Right renal cortex interstitium (tissue), 3 donors: ENCODE measurements at places on chromosomes 11 and 22. TPM values are rescaled to one million over a fixed set of nuclear protein-coding genes. Genes with fewer than 3 reads are reported as not detected.

DNA sequence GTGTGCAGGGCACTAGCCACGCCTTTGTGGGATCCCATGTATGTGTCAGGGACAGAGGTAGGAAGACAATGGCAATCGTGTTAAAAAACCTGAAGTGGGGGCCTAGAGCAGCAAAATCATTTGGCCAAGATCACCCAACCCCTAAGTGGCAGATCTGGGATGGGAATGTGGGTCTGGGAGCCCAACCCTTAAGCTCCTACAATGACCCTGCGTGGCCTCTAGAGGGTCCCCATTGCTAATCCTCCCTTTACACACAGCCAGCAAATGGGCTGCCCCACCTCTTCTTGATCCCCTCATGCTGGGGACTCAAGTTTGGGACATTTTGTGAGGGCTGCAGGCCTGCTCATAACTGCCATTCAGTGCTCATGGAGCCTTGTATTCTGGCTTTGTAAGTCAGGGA is 73.2 kb upstream of the SUSD2 start:
- no peak for DNase-seq

GRCh38 chr11:32968541-32968940 is 47.1 kb upstream of the DEPDC7 start:
- no peak for DNase-seq

DNA sequence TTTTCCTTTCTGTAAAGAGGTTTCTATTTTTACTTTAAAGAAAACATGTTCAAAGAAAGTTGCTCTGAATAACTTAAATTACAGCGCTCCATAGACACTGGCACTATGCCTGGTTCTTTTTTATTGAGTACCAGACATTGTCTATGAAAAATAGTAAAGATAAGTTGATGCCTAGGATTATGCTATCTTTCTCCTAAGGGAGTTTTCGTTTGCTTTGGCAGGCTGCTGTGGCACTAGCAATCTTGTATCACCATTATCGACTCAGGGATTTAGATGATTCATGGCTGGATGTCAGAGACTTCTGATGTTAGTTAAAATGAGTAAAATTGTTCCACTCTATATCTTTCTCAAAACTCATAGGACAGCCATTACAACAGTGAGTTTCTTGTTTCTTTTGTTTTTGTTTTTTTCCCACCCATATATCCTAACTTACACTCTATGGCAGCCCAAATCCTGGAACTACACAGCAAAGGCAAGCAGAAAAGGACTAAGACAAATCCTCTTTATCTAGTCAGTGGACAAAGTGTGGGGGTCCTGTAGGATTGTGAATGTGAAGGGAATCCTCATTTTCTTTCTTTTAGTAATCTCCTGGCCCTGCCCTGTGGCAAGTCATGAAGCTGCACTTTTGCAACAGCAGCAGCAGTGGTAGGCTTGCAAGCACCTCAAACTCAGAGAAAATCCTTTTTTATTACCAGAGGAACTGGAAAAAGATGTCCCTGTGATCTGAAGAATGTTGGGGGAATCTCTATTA is 20.7 kb downstream of the SLN start:
- DNase-seq = no peak

SERHL2 gene
- polyA plus RNA-seq = 7.8 TPM

IRAG1 gene
- polyA plus RNA-seq = 8.8 TPM

- no peak for DNase-seq
Measured at GRCh38 chr11:67545280-67545679, 22.0 kb upstream of the CABP2 start.

DNA sequence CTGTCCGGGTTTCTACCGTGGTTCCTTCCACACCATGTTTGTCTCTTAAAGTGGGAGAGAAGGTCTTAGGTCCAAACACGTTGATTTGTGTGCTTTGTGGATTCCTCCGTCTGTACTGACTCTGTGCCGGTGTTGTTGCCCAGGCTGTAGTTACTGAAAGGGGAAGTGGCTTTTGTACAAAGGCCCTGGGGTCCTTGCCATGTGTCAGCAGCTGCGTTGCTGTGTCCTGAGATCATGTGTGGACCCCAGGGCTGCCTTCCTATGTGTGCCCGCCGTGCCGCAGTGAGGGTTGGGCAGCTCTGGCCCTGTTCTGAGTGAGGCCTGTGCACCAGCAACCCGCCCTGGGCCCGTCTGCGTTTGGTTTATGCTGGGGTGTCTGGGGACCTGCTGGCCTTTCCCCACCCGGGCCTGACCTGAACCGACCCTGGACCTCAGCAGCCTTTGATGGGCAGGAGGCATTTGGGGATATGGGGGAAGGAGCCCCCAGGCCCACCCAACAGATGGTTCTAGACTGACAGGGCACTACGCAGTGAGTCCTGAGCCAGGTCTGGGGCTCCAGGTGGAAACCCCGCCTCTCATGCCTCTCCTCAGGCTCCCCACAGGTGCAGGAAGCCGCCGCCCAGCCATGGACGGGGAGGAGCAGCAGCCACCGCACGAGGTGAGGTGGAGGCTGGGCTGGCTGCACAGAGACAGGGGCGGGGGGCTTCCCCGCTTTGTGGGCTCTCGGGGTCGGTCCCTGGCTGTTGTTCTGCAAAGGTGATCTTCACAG is 6.9 kb downstream of the TRABD start:
- no peak for DNase-seq

DNA sequence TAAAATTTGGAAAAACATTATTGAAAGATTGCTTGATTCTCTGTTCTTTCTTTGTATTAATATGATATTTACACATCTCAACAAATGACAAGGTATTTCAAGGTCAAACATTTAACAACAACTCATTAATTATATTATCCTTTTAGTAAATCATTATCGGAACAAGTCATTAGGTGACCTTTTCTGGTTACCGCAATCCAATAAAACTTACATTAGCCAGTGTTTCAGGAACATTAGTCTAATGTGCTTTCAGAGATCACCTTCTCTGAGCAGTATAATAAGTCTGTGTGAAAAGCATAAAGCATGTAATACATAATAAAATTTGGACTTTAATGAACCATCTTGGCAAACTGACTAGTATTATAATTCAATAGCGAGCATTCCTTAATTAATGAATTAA is 1466.4 kb downstream of the FAM181B start:
- DNase-seq = no peak

DNA sequence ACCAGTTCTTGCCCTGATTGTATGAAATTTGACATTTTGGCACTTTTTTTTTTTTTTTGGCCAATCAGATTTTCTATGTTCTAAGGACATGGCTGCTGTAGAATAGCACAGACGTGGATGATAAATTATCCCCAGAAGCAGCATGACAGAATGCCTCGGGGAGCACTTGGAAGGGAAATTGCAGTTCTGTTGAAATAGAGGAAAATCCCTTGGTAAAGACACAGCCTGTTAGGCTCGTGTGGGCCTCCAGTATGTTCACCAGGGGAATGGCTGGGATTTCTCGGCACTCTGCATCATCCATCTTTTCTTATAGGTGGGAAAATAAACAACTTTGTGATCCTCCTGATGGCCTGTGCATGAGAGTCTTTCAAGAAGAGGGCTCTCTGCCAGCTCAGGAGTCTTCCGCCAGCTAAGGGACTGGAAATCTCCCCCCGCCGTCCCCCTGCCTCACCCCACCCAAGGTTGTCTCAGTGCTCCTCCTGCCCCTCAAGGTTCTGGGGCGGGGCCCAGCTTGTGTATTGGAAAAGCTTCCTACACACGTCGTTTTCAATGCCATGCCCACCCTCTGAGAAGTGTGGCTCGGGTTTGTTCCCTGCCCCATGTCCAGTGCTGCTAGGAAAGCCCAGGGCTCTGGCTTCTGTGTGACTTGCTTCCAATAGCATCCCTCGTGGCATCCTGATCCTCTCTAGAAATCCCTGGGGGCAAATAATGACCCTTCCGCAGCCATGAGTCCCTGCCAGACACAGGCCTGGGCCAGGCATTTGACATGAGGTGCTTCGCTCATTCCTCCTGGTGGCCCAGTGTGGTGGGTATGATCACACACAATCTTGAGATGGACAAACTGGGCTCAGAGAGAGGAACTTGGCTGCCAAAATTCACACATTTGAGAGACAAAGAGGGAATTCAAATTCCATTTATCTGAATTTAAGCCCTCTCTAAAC is 70.6 kb upstream of the ATXN10 start:
- DNase-seq = no peak

APOL5 gene
- polyA plus RNA-seq = not detected

SYVN1 gene
- 44.8 TPM for polyA plus RNA-seq

- peak; percentile 49 for DNase-seq
Measured at GRCh38 chr22:33000342-33001280, 57.6 kb downstream of the SYN3 start.

DNA sequence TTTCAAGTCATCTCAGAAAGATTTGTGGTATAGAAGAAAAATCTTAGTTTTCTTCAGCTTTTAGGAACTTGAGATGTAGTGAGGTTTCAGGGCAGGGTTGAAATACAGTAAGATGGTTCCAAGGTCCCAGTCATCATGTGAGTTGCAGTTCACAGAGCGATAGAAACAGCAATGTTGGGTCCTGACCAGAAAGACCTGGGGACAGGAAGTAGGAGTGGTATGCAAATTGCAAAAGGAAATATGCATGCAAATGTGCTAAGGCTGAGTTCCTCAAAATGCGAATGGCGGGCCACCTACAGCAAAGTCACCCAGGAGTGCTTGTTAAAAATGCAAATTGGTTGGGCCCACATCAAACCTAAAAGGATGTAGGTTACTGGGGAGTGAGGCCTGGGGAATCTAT is 1032.7 kb upstream of the TENM4 start:
- no peak for DNase-seq

GRCh38 chr11:112401036-112401769 is 140.5 kb upstream of the PLET1 start:
- no peak for DNase-seq

GPHA2 gene
- polyA plus RNA-seq = 1.5 TPM

GRCh38 chr11:12694183-12694531 is 19.9 kb downstream of the TEAD1 start:
- no peak for DNase-seq

- DNase-seq = no peak
Measured at GRCh38 chr11:45777127-45777969, 27.6 kb upstream of the SLC35C1 start.

DNA sequence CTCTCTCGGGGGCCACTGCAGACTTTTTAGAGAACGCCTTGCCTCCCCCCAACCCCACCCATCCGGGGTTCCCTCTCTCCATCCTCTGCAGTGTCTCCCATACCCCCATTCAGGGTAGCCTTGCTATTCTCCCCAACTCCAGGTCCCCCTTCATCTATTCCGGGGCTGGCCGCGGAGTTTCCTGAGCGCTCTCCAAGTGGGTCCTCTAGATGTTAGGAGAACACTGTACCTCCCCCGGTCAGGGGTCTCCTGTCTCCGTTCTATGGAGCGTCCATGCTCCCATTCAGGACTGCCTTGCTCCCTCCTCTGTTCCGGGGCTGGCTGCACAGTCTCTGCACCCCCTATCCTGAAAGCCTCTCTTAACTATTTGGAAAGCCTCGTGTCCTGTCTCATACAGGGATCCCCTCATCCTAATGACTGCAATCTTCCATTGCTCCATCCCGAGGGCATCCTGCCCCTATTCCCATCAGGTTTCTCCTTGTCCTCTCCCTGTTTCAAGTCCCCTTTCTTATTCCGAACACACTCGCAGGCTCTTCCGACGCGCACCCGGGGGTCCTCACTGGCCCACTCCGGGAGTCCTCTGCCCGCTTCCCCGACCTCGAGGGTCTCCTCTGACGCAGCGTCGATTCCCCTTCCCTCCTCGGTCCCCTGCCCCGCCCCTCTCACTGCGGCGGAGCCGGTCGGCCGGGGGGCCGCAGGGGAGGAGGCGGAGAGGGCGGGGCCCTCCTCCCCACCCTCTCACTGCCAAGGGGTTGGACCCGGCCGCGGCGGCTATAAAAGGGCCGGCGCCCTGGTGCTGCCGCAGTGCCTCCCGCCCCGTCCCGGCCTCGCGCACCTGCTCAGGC is at the start of gene NEFH:
Gene NEFH (plus strand): TSS at position 802 of the 845 bp plus-strand sequence. CDS start 45 bp downstream, outside the sequence.
- no peak for DNase-seq

GRCh38 chr11:69495441-69496201 is 14.2 kb downstream of the LINC01488 start:
- no peak for DNase-seq

GRCh38 chr11:86627776-86628455 is 44.5 kb downstream of the ME3 start:
- DNase-seq = no peak

DNA sequence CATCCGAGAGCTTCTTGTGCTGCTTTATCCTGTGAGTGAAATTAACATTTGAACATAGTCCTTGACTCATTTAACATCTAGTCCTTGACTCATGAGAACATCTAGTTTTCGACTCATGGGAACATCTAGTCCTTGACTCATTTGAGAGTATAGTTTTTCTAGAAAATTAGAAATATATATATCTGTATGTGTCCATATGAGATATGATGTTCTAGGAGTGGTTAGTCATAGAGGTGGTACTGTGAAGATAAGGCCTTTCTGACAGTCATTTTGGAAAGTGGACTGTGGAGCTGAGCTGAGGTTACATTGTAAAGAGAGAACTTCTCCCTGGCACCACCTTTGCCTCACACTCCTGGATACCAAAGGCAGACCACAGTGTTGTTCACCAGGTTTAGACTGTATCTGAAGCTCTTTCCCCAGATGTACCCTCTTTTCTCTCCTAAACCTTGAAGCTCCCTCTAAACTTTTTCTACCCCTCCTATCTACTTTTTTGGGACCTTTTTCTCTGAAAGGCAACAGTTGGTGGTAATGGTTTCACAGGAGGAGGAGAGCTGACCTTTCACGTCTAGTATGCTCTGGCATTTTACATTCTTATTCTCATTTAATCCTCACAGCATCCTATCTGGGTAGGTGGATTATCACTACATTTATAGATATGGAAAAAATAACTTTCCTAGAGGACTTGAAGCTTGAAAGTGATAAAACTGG is 67.2 kb downstream of the PPP2R1B start:
- DNase-seq = no peak

DNA sequence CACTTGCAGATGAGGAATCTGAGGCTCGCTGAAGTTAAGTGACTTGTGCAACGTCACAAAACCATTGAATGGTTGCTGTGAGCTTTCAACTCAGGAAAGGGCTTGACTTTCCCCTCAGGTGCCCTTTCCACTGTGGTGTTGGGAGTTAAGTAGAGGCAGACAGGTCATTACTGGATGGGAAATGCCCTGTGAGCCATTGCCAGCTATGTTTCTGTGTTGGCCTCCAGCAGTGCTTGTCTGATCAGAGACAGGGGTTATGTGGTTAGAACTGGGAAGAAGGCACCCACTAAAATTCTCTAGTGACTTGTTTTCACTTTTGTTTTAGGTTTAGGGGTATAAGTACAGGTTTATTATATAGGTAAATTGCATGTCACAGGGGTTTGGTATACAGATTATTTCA is 96.6 kb downstream of the FDX1 start:
- DNase-seq = no peak

GRCh38 chr11:371716-372590 is 2.7 kb downstream of the B4GALNT4 start:
- no peak for DNase-seq
